ENCODE measurements at places on chromosomes 1 and 21. TPM values are rescaled to one million over a fixed set of nuclear protein-coding genes. Genes with fewer than 3 reads are reported as not detected.

GRCh38 chr1:30111431-30111830 is 612.0 kb downstream of the MATN1 start:
- peak; percentile 69 for DNase-seq

DNA sequence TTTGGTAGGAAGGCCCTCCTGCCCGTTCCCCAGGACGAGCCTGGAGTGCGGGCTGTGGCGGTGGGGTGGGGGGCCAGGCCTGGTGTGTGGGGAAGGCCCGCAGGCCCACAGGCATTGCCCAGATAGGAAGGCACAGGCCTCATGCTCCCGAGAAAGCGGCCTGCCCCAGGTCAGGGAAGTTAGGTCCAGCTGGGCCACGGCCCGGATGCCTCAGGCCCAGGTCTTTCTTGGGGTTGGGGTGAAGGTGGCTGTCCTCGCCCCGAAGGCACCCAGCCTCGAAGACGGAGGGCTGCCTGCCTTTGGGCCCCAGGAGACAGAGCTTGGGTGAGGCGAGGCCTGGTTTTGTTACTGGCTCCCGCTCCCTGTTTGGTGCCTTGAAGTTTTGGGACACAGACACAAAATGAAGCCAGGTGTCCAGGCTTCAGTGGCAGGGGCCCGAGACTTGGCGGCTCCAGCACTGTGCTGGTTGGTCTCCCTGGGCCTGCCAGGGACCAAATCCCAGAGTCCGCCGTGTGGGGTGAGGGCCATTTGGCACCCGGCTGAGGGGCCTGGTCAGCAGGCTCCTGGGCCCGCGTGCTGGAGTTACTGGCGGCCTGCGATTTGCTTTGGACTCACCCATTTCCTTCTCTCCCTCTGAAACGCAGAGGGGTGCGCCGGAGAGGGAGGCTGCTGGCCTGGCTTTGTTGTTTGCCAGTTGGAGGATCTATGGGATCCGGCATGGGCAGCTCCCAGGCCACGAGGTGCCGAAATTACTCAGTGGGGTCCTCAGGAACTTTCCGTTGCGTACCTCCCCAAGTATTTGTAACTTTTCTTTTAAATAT is 2.0 kb downstream of the SKI start:
- DNase-seq: peak; percentile 72

- peak; percentile 61 for DNase-seq
These were observed 1.2 kb downstream of the RSRP1 start for GRCh38 chr1:25245809-25246599.

GRCh38 chr1:119181218-119181617 is 40.8 kb upstream of the WARS2 start:
- no peak for DNase-seq

GRCh38 chr1:970973-971730 is 4.9 kb downstream of the PLEKHN1 start:
- no peak for DNase-seq

GRCh38 chr1:101742509-101742908 is 254.2 kb downstream of the OLFM3 start:
- DNase-seq: no peak

The TTC34 gene
- total RNA-seq: 0.22 TPM

The SMCP gene
- not detected for total RNA-seq

Data from GM23248 (cell line).